ENCODE measurements at places on chromosomes 16 and 17.

DNA sequence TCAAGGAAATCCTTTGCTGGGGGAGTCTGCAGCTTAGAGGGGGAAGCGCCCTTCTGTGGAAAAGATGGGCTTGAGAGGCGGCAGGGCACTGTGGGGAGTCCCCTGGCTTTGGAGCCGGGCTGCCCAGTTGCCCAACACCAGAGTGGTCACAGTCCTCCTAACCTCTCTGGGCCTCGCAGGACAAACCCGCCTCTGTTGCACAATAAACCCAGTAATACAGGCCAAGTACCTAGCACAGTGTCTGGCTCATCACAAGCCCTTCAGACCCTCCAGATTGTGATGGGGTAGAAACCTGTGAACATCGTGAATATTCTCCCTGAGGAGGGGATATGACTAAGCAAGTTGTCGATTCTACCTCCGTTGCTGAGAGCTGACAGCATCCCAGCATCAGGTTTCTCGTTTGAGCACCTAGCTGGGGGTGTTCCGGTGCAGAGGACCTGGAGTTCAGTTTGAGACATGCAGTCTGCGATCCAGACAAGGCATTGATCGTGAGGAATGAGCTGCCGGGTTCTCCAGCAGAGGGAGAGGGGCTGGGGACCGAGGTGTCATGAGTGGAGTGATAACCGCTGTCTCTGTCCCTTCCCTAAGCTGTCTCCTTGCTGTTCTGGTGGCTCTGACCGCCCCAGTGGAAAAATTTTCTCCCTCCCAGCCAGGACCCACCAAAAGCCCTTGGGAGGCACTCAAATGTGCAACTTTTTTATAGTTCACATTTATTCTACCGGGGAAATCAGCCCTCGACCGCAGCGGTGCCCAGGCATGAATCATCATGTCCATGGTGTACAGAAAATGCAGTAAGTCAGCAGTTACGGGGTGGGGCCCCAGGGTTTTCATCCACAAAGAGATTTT lies 161.9 kb downstream of the WSCD1 start:
- H3K36me3 ChIP-seq, result no peaks in the 10 kb centered on the region
- peaks cover under 1% of the 10 kb centered on the region for H3K27me3 ChIP-seq
- no peak overlapping the region for H3K4me3 ChIP-seq
- H3K27ac ChIP-seq, result no peak overlapping the region

DNA sequence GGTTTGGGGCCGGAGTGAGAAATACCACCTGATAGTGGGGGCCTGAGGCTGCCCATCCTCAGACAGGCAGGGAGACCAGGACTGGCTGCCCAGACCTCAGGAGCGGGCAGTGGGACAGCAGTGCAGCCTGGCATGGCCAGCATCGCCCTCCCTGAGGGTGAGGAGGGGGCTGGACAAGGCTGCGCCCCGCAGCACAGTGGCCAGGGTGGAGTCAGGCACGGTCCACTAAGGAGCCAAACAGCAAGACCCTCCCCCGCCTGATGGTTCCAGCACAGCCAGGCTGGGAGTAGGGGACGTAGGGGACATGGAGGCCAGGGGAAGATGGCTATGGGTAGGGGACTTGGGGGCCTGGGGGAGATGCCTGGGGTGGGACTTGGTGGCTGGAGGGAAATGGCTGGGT lies 3.3 kb downstream of the ZNF598 start:
- peaks cover 36% of the 10 kb centered on the region for H3K36me3 ChIP-seq
- no peaks in the 10 kb centered on the region for H3K27me3 ChIP-seq
- H3K4me1 ChIP-seq, result peaks cover 70% of the 10 kb centered on the region

DNA sequence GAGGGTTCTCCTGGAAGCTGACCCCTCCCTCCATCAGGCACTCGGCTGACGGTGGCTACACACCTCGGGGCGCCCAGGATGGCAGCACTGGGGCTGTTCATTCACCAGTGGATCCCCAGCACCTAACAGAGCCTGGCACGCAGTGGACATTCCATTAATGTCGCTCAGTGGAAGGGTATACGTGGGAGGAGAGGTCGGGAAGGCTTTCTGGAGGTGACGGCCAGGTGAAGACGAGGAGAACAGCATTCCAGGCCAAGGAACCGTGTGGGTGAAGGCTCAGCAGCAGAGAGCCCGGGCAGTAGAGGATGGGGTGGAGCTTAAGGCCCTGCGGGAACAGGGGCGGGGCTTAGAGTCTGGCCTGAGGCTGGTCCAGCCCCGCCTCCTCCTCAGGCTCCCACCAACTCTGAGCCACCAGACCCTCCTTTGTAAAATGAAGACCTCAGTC lies 2.5 kb upstream of the HS3ST6 start:
- no peak overlapping the region for H3K4me3 ChIP-seq
- H3K27me3 ChIP-seq, result peaks cover 68% of the 10 kb centered on the region
- no peak overlapping the region for H3K27ac ChIP-seq
- no peak for DNase-seq
- H3K36me3 ChIP-seq, result no peaks in the 10 kb centered on the region

DNA sequence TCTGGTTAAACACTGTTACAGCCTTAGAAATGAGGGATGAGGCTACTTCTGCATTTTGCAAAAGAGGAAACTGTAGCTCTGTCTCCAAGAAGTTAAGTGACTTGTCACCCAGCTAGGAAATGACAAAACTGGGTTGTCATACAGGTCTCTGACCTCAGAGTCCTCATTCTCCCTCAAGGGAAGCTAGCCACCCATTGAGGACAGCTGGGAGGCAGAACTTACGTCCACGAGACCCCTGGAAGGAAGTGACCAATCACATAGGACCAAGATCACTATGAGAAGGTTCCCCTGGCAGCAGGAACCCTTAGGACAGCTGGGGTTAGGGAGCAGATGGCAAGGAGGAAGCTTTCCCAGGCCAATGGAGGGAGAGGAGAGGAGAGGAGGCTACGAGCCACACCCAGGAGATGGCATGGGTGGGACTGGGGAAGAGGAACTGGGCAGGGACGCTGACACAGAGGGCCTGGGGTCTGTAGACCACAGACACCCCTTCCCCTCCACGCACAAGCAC lies 11.2 kb downstream of the METTL22 start:
- H3K36me3 ChIP-seq, result peaks cover 92% of the 10 kb centered on the region
- no peak for DNase-seq
- H3K27me3 ChIP-seq, result no peaks in the 10 kb centered on the region

- H3K27ac ChIP-seq, result no peak overlapping the region
- no peaks in the 10 kb centered on the region for H3K36me3 ChIP-seq
- DNase-seq, result no peak
- no peak overlapping the region for H3K4me3 ChIP-seq
- H3K4me1 ChIP-seq, result no peaks in the 10 kb centered on the region
Observed at GRCh38 chr17:27906226-27906580, 13.0 kb upstream of the LYRM9 start.
